ENCODE measurements at places on chromosomes 2 and 18.

DNA sequence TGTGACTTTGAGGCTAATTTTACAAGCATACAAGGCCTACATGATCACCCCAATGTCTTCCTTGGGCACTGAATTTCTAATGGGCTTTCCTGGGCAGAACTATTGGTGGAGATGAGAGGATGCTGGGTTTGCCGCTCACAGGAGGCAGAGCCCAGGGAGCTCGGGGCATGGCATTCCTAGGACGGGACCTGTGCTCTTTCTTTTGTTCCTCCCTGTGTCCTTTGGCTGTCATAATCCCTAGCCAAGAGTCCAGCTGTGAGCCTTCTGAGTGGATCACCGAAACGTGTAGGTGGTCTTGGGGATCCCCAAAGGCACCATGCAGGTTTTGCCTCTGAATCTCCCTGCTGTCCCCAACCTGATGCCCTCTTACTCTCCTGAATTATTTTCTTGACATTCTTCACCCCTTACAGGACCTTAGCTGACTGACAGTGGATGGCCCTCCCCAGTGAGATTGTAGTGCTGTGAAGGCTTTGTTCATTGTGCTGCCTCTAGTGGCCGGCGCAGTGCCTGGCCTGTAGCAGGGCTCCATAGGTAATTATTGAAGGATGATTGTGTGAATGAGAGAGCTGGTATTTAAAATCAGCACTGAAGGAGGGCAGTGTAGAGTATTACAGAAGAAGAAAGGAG is 221.9 kb downstream of the ZNF407 start:
- no peak for DNase-seq

DNA sequence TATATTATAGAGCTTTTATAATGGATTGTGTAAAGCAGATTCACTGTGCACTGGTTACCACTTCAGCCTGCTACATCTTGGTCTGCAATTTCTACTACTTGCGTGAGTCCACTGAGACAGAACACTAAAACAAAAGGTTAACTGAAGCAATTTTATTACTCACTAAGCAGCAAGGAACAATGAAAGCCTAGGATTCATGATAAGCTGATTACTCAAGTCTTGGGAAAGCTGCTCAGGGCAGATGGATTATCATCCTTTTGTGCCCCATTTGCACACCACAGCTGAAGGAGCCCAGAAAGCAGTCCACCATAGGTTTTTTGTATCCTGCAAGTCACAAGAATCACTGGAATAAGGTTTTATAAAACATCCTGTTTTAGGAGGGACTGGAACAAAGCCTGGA is 1215.2 kb upstream of the TMEFF2 start:
- DNase-seq = no peak

DNA sequence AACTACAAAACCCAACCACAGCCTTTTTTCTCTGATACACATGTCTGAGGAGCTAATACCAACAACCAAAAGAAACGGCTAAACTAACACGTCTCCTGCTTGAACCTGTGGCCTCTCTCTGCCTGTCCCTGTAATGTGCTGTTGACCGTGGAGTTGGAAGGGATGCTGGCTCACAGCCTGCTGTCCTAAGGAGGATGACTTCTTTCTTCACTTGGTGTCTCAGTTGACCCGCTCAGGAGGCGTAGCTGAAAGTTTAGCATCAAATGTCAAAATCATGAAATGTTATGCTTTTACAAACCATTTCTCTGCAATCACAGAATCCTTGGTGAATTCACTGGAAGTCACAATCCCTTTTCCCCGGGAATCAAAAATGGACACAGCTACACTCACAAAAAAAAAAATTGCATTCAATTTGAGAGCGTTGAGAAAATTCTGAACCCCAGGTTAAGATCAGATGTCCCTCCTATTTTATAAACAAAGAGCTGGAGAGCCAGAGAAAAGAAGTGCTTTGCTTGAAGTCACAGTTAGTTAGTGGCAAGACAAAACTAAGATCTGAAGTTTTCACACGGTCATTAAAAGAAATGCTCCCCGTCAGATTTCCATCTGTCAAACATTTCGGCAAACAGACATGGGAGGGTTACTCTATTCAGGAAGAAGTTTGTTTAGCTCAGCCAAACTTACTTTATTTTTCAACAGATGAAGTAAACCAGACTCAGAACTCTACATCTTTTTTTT is 74.3 kb downstream of the IRS1 start:
- no peak for DNase-seq

- no peak for DNase-seq
Measured at GRCh38 chr18:3268306-3268705, 6.4 kb downstream of the MYL12B start.

GRCh38 chr2:41963661-41964525 is 83.9 kb upstream of the PKDCC start:
- no peak for DNase-seq

DNA sequence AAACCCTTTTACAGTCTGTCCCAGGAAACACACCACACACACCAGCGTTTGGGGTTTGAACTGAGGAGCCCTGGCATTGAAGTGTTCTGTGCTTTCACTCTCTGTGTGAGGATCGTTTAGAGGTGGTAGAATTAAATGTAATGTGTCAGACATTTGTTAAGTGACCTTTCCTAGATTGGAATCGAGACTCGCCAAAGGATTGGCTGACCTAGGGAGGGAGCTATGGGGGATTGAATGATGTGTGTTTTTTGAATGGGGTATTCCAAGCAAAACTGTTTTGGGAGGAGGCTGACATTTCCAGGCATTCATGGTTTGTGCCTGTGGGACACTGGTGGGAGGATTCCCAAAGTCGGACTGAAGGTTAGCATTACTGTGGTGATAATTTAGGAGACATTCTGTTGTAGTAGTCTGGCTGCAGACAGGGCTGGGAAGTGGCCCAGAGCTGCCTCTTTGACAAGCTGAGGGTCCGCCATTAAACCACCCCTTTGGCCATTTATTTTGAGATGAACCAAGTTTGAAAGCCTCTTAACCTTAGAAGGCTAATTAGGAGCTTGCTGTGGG is 1.7 kb downstream of the MYO1B start:
- no peak for DNase-seq
